ENCODE measurements at places on chromosomes 4 and X.
A peak's percentile ranks its signal among the peaks of the same experiment; 100 is the strongest.

- DNase-seq = no peak
Observed at GRCh38 chr4:54320826-54321685, 92.0 kb downstream of the PDGFRA start.

DNA sequence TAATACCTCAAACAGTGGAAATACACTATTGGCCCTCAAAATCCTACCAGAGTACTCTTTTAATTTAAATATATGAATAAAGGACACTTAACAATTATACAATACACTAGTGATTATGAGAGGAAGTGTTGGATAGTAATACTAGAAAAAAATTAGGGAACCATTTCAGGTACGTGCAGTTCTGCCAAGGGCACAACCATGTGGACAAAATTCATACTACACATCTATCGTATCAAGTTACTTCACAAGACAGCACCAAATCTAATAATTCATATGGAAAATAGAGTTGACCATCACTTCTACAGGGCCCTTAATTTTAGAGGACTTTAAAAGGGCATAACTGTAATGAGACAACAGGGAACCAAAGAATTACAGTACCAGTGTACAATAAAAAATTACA lies 69.2 kb upstream of the ZCCHC13 start:
- no peak for DNase-seq

DNA sequence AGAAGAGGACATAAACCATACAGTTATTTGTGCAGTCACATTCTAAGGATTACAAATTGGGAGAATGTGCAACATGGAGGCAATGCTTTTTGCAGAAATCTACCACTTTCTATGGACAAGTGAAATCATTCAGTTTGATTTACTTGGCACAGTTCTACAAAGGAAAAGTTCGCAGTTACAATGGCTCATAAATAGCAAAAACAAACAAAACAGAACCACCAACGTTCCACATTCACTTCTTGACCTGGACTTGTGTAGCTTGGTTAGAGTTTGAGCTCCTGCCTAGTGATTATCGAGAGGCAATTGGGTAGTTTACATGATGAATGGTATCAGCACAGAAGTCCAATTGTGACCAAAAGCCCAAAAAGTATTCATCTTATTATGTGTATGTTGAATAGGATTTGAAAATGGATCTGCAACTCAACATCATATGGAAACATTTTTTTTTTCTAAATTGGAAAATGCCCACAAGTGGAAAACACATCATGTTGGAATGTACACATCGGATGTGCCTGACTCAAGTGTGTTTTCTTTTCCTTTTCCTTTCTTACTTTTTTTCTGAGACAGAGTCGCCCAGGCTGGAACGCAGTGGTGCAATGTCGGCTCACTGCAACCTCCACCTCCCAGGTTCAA lies 123.8 kb downstream of the LUZP4 start:
- no peak for DNase-seq

DNA sequence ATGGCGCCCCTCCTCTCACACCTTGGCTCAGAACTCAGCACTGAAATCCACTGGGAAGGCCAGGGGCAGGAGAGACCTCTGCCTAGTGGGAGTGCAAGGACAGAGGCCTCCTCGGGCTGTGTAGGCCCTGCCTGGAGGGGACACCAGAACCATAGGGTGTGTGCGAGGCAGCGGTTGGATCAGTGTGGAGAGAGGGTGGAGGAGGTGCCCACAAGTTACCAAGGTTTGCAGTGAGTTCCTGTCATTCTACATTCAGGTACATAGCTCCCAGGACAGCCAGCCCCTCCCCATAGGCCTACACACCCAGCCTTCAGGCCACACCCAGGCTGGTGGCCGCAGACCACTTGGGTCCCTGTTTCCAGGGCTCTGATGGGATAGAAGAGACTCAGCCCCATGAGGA lies 19.2 kb upstream of the SPON2 start:
- DNase-seq = no peak

GRCh38 chr4:186472948-186473347 lies 82.4 kb downstream of the MTNR1A start:
- DNase-seq = no peak

- DNase-seq = no peak
Observed at GRCh38 chrX:26778320-26778888, 562.4 kb downstream of the MAGEB5 start.

GRCh38 chrX:100405424-100405823 lies 4.6 kb downstream of the PCDH19 start:
- DNase-seq = no peak

GRCh38 chr4:3311489-3312171 lies 18.8 kb downstream of the RGS12 start:
- no peak for DNase-seq

- no peak for DNase-seq
Observed at GRCh38 chrX:24189490-24189889, 40.0 kb downstream of the ZFX start.

DNA sequence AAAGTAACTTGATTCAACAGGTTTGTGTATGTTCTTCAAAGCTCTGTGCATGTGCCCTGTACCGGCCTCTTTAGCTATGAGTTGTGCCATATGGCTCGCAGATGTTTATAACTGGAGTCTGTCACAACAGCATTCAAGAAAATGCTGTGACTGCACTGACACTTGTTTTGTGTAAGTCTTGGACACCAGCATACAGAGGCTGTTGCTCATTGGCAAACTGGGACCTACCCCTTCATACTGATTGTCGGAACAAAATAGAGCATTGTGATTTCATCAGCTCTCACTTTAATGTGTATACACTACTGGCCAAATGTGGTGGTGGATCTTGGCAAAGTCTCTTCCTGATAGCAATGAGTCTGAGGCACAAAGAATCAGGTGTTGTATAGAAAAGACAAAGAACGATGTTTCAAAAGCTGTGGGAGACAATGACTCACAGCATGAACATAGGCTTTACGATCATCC lies 133.9 kb downstream of the EGF start:
- no peak for DNase-seq

GRCh38 chrX:1034717-1035116 lies 177.7 kb downstream of the CRLF2 start:
- no peak for DNase-seq

GRCh38 chr4:121789455-121789854 lies 11.7 kb upstream of the EXOSC9 start:
- no peak for DNase-seq

GRCh38 chrX:100417681-100418080 lies 7.6 kb upstream of the PCDH19 start:
- no peak for DNase-seq

GRCh38 chr4:68368691-68369131 lies 18.8 kb upstream of the YTHDC1 start:
- DNase-seq = no peak

- DNase-seq = no peak
Observed at GRCh38 chrX:107029752-107030151, 29.7 kb upstream of the MORC4 start.

GRCh38 chrX:130118441-130119311 lies 8.4 kb upstream of the ELF4 start:
- no peak for DNase-seq

- no peak for DNase-seq
Observed at GRCh38 chr4:177511611-177512010, 69.4 kb upstream of the AGA start.

DNA sequence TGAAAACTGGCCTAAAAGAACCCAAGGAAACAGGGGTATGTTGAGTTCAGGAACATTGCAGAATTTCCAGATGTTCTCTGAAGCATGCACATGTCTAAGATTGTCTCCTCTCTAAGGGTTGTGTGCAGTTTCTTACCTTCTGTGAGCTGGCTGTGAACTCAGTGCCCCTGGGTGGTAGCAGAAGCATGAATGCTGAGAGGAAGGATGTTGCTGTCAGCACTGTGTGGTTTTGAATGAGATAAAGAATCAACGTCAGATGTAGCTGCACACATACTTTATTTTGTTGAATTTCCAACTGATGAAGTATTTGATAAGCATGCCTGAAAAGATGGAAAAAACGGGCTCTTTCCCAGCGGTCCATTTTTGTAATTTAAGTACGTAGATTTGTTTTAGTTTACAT lies 23.8 kb upstream of the CD38 start:
- peak; percentile 5 for DNase-seq

DNA sequence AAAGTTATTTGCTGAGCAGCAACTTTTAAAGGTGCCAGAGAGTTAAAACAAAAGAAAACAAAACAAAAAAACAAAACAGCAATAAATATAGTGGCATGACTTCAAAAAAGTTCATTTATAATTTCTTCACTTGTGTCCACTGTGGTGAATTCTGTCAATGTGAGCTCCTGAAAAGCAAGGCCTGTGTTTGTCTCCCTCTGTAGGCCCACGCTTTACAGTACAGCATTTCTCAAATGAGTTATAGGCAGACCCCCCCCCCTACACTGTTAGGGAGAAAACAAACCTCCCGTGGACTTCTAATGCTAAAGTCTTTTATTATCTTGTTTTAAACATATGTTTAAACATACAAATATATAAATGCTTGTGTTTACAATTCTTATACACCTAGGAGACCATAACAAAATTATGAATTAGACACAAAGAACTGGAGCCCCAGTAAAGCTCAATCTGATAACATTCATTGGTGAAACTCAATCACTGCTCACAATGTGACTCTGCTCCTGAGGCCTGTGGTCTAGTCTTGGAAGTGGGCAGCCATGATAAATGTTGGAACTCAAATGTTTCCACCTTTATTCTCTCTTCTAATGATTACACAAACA lies 47.0 kb upstream of the SCOC start:
- DNase-seq = no peak

DNA sequence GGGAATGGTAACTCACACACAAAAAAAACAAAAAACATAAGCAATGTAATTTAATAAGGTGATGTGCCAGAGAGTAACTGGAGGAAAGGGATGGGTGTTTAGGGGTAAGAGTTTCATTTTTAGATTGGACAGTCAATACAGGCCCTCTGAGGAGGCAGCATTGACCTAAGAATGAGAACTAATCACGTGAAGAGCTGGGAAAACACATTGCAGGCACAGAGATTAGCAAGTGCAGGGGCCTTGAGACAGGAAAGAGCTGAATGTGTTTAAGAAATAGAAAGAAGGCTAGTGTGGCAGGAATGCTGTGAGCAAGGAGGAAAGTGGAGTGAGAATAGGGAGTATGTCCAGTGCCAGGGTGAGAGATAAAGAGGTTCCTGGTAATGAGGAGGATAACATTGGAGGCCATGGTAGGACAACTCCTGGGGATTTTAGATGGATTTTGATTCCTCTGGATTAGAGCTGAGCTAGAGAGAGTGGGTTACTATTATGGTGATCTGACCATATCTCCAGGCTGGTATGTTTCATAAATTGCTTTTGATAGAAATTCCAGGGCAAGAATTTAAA lies 17.6 kb downstream of the PDLIM5 start:
- no peak for DNase-seq

- DNase-seq = no peak
Observed at GRCh38 chrX:7828594-7828993, 14.4 kb upstream of the VCX start.

DNA sequence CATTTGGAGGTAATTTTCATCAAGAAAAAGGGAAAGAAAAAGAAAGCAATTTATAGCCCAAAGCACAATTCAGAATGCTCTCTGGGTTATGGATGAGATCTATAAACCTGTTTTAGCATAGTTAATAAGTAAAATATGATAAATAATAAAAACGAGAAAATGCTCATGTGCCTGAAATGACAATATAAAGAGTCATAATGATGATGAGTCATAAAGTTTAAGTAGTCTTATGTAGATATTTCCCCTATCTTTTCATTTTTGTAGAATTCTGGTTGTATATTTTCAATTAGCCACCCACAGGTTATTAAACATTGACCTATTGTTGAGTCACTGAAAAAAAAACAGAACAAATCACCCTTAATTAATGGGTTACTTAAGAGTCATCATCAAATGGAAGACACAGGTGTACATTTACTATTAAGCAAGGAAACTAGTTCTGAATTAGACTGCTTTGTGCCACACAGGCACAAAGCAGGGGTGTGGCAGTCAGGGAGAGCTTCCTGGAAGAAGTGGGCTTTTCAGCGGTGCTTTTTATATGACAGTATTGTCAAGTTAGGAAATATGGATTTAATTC lies 29.3 kb downstream of the BEND4 start:
- DNase-seq = no peak

GRCh38 chrX:26286836-26287235 lies 70.9 kb downstream of the MAGEB5 start:
- no peak for DNase-seq

- no peak for DNase-seq
Observed at GRCh38 chrX:96774116-96774515, 89.5 kb downstream of the DIAPH2 start.

GRCh38 chrX:154813801-154814200 lies 8.5 kb upstream of the MPP1 start:
- no peak for DNase-seq

- no peak for DNase-seq
Observed at GRCh38 chr4:152935143-152935542, 980 bp upstream of the FHDC1 start.

GRCh38 chr4:56552273-56552672 lies 46.7 kb downstream of the ARL9 start:
- no peak for DNase-seq

- DNase-seq = no peak
Observed at GRCh38 chr4:118758293-118758692, 73.1 kb downstream of the METTL14 start.

DNA sequence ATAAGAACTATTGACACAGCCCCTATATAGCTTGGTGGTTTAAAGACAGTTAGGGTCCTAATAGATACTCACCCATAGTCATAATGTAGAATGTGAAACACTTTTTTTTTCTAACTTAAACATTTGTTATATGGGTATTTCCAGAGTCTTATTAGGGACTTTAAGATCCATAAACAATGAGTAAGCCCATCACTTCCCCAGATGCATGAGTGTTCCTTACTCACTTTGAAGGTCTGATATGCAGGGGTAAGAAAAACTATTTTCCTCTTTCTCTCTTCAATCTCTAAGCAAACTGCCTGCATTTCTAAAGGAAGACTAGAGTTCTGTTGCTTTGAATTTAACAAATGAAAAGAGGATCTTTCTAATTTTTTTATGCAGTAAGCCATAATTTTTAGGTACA lies 443.6 kb upstream of the PITX2 start:
- no peak for DNase-seq

DNA sequence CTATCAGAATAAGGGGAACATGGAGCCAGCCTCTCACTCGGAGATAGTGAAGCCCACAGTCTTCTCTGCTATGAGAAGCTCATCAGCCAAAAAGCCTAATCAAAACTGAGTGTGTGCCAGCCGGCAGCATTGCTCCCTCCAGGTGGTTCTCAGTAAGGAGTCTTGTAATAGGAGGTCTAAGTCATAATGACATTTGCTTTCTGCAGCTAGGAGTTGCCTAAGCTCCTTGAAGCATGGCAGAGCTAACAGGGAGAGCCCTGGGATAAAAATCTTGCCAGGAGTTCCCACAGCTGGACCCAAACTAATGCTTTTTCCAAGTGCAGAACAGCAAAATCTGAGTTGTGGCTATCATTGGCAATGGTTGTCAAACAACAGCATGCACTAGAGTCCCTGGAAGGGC lies 245.2 kb downstream of the SPATA18 start:
- no peak for DNase-seq

GRCh38 chr4:118344801-118345200 lies 8.0 kb downstream of the PRSS12 start:
- DNase-seq = no peak

Measured in stimulated activated CD4-positive, alpha-beta T cell treated with anti-CD3 and anti-CD28 coated beads, TNF-alpha, amount 100 ng/mL, for 4 hours (primary cell).